ENCODE measurements at places on chromosomes 1 and 21. TPM values are rescaled to one million over a fixed set of nuclear protein-coding genes. Genes with fewer than 3 reads are reported as not detected.
A peak's percentile ranks its signal among the peaks of the same experiment; 100 is the strongest.

The EVA1B gene
- 37.1 TPM for total RNA-seq

The TMEM69 gene
- 16.4 TPM for total RNA-seq

The ATP1A4 gene
- 2.1 TPM for total RNA-seq

- no peak for DNase-seq
These were observed 29.3 kb upstream of the IL20 start for GRCh38 chr1:206836111-206836510.

GRCh38 chr1:54547601-54548388 lies at the start of gene ACOT11:
TSS of gene ACOT11 (plus strand) at chr1:54548228. CDS start at chr1:54548310, 82 bp downstream.
- peak; percentile 80 for DNase-seq

DNA sequence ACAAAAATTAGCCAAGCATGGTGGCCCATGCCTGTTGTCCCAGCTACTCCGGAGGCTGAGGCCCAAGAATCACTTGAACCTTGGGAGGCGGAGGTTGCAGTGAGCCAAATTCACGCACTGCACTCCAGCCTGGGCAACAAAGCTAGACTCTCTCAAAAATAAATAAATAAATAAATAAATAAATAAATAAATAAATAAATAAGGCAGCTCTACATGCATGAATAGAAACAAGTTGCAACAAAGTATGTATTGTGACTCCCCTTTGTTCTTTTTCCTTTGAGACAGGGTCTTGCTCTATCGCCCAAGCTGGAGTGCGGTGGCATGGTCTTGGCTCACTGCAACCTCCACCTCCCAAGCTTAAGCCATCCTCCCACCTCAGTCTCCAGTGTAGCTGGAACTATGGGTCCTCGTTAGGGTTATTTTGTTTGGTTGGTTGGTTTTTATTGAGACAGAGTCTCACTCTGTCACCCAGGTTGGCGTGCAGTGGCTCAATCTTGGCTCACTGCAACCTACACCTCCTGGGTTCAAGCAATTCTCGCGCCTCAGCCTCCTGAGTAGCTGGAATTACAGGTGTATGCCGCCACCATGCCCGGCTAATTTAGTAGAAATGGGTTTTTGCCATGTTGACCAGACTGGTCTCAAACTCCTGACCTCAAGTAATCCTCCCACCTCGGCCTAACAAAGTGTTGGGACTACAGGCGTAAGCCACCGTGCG lies 8.0 kb downstream of the USP48 start:
- no peak for DNase-seq

- DNase-seq = no peak
These were observed 42.4 kb upstream of the AK4 start for GRCh38 chr1:65105596-65105995.

- DNase-seq = no peak
These were observed 36.6 kb upstream of the LPAR3 start for GRCh38 chr1:84929581-84929980.

- no peak for DNase-seq
These were observed 168.6 kb upstream of the CSF3R start for GRCh38 chr1:36651176-36651910.

DNA sequence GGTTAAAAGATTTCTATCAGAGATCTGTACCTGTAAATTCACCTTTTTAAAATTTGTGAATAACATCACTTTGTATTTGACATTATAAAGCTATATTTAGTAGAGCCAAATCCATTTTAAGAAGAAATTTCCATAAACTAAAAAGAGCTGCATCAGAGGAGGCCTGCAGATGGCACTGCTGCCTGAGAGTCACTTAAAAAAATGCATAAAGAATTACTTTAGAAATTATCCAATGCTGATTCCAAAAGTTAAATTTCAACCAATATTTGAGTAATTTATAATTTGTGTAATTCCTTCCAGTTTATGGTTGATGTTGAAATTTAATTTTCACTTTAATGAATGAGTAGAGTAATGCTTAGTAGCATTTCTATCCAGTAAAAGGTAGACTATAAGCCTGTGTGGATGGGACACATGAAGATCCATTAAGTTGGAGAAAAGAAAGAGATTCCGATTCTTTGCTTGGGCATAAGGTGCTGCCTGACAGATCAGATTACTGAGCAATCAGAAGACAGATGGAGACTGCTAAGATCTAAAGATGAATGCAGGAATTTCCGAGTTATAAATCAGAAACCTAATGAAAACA lies 20.7 kb upstream of the RPE65 start:
- DNase-seq = no peak

DNA sequence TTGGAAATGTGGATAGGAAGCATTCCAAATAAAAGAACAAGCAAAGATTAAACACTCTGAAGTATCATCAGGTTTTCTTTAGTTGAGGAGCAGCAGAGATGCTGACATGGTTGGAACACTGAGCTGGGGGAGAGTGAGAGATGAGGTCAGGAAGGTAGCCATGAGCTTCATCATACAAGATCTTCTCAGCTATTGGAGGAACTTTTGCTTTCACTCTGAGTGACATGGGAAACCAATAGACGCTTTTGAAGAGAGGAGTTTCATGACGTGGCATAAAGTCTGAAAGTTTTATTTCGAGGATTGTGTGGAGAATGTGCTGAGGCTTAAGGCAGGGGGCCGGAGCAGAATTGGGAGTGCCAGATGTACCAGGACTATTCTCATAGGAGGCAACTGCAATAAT lies 616.2 kb upstream of the CAMK1G start:
- DNase-seq = no peak

DNA sequence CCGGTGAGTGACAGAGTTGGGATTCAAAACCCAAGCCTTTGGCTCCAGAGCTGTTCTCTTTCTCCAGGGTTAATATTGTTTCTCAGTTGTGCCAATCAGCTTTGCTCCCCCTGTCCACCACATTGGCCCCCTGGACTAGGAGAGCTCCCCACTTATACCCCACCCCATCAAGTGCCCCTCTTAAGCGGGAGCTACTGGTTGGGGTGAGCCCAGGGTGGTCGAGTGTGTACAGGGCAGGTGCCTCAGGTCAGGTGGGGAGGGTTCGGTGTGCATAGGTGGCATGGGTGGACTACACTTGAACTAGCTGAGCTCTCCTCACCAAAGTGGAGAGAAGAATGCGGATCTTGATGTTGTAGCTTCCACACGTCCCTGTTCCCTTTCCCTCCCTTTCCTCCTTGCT lies 14.2 kb downstream of the KCNA2 start:
- DNase-seq = no peak

DNA sequence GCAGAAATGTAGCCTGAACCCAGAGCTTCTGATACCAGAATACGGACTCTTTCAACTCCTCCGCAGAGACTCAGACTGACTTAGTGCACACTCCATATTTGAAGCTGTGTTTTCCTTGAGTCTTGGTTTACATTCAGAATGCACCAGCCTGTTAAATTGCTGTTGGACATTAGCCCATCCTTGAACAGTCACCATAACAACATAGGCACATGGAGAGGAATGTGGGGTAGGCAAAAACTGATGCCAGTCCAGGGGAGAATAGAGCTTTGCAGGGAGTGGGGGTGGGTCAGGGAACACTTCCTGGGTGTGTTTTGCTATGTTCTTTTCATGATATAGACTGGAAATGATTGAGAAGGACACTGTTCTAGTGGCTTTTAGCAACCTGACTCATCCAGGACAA lies 76.3 kb upstream of the CACNA1E start:
- DNase-seq = no peak

DNA sequence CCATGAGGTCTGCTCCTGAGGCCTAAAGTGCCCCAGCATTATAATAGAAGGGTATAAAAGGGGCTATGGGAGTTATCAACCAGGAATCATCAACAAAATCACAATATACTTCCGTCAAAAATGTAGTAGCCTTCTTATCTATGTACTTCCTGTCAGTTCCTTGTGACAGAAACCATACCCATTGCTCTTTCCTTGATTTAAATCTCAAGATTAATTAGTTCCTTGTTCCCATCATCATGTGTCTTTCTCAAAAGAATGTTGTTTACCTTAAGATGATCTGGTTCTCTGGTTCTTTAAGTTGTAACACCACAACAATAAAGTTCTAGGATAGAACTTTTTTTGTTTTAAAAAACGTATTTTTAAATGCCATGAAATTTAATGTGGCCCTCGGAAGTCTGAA lies 833.3 kb downstream of the LTN1 start:
- DNase-seq = no peak

All from spleen (tissue), 13 donors.